LoVo (cell line): ENCODE measurements at places on chromosomes 6 and 20.

DNA sequence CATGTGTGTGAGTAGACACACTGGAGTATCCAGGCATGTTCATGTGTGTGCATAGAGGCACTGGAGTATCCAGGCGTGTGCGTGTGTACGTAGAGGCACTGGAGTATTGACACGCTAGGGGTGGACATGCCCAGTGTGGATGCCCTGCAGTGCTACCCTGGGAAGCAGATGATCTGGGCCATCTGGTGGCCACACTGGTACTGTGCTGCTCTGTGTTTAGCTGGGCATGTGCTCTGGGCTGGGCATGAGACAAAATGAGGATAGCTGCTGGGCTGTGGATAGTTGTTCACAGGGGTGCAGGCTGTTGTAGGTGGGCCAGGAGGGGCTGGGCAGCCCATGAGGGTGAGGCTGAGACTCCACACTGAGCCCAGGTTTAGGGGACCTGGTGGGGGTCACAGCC lies 24.0 kb upstream of the NPBWR2 start:
- no peak for DNase-seq

GRCh38 chr6:4668271-4669179 lies 107.7 kb upstream of the CDYL start:
- no peak for DNase-seq

GRCh38 chr20:57594092-57594951 lies 25.9 kb downstream of the ZBP1 start:
- DNase-seq = peak; percentile 36

- no peak for DNase-seq
Observed at GRCh38 chr6:106162921-106163320, 76.8 kb downstream of the PRDM1 start.

- no peak for DNase-seq
Observed at GRCh38 chr6:37761554-37762271, 57.8 kb upstream of the ZFAND3 start.

- DNase-seq = no peak
Observed at GRCh38 chr6:109194880-109195279, 99.6 kb downstream of the CEP57L1 start.

DNA sequence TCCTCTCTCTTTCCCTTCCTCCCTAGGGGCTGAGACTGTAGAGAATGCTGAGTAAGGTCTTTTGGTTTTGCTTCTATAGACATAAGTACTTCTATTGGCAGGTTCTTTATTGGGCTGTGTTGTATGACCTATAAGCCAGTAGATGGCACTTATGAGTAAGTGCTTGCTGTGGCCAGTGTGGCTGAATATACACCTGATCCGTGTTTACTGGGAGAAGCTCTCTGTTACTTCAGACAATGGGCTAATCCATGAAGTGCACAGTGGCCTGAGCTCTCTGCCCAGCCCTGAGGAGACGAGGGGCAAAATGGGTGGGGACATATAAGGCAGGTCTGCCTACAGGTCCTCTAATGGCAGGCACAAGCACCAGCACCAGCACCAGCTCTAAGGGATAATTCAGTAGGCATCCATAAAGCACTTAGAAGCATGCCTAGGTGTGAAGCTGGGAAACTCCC lies 610.3 kb downstream of the RNF144B start:
- peak; percentile 49 for DNase-seq

DNA sequence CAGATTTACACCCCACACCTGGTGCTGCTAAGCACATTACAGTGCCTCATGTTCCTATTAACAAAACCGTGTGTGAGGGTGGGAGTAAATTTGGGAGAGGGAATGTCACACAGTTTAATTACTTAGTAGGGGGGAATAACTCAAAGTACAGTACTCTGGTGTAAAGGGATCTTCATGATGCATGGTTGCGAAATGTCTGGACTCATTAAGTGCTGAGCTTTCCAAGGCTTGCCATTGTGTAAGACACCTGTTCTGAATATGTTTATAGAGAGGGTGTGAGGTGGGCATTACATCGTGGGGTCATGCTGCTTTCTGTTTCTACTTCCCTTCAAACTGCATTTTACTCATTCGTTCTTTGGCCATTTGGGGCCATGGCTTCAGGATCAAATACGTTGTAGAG lies 181.2 kb downstream of the ADGRG6 start:
- no peak for DNase-seq

- DNase-seq = no peak
Observed at GRCh38 chr6:94254689-94255088, 835.3 kb upstream of the EPHA7 start.

GRCh38 chr20:37492945-37493344 lies 28.1 kb upstream of the NNAT start:
- DNase-seq = no peak

DNA sequence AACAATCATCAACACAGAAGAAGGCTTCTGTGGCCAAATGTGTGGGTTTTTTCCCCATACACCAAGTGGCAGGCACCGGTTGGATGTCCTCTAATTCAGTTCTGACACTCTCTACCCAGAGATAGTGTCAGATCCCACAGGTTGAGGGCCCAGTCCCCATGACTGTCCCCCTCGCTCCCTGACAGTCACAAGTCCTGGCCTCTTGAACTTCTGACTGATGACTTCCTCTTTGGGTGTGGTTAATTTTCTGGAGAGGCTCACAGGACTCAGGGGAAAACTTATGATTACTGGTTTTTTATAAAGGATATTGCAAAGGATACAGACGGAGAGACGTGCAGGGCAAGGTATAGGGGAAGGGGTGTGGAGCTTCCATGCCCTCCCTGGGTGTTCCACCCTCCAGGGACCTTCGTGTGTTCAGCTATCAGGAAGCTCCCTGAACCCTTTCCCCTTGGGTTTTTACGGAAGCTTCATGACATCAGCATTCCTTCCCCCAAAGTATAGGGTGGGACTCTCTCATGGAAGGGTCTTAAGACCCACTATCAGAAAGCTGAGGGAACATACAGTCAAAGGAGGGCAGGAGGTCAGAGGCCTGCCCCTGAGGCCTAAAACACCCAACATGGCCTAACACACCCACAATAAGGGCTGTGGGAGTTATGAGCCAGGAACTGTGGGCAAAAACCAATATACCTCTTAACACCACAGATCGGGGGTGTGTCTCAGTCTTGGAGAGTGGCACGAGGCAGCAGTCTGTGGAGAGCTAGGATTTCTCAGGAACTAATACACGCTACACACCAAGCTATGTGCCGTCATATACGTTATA lies 33.3 kb downstream of the FARS2 start:
- DNase-seq = no peak

DNA sequence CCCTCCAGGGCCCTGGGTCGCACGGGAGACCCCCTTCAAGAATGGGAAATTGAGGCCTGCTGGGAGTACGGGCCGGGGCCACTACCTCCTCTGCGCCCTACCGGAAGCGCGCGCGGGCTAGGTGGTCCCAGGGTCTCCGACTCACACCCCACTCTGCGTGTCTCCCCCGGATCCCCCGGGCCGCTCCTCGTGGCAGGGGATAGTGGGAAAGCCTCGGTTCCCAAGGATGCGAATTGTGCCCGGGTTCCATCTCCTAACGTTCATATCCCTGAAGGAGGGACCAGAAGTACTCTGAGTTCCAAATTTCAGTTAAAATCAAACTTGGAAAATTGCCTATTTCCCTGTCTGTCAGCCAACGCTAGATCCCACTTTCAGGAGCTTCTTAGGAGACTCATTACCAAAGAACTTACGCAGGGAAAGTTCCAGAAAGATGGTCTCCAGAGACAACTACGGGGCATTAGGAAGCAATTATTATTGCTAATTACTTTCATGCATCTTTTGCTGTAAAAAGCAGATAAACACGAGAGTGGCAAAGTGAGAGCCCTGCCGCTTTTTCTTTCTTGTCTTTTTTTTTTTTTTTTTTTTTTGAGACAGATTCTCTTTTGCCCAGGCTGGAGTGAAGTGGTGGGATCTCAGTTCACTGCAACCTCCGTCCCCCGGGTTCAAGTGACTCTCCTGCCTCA lies 858 bp downstream of the FAM83D start:
- no peak for DNase-seq

DNA sequence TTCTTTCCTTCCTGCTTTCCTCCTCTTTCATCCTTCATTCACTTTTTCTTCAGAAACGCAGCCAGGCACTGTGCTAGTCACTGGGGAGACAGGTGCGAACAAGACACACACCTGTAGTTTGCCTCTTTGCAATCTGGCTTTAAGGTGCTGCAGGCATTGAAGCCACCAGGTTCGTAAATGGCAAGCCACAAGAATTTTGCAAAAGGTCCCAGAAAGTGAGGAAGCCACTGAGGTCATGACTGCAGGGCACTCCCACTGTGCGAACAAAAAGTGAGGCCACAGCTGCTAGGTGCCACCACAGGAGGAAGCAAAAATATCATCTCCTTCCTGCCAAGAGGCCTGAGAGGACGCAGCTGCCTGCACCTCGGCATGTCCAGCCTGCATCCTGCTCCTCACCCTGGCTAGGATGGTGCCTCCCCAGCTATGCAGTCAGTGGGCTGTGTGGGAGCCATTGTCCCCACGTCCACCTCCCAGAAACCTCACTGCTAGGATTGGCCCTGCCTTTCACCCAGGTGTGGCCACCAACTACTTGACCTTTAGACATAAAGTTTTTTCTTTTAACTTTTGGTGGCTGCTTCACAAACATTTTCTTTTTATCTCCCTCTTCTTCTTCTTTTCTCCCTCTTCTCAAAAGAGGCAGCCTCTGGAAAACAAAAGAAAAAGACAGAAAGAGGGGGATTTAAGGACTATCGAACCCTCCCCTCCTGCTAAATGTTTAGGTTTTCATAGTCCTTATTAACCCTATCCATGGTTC lies 230.8 kb downstream of the BCAS1 start:
- DNase-seq = peak; percentile 68
